ENCODE measurements at places on chromosomes 12 and 14.

DNA sequence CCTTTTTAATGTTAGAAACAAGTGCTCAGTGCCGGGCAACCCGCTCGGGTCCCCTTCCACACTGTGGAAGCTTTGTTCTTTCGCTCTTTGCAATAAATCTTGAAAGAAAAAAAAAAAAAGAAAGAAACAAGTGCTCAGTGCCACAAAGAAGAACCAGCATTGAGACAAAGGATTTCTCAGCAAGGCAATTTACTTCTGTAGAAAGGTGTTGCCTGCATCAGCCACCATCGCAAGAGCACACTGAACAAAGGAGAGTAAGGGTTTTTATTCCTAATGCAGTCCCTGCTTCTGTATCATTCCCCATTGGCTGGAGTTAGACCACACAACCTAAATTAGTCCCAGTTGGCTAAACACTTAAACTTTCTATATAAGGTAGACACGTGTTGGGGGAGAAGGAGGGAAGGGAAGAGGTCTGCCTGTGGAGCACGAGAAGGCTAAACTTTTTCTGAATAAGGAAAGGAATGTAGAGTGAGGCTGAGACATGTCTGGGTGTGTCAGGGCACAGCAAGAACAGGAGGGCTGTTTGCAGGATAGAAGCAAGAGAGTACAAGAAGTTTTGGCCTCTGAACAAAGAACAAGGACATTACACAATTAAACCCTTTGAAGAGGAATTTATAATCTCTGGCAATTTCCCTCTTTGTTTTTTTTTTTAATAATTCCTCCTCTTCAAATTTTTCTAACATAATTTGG, 21.4 kb downstream of the KLRF2 start:
- no peak for DNase-seq

GRCh38 chr12:53805067-53805466, 53.3 kb upstream of the CISTR start:
- DNase-seq: no peak

GRCh38 chr12:30909349-30910037, 17.1 kb upstream of the TSPAN11 start:
- no peak for DNase-seq

DNA sequence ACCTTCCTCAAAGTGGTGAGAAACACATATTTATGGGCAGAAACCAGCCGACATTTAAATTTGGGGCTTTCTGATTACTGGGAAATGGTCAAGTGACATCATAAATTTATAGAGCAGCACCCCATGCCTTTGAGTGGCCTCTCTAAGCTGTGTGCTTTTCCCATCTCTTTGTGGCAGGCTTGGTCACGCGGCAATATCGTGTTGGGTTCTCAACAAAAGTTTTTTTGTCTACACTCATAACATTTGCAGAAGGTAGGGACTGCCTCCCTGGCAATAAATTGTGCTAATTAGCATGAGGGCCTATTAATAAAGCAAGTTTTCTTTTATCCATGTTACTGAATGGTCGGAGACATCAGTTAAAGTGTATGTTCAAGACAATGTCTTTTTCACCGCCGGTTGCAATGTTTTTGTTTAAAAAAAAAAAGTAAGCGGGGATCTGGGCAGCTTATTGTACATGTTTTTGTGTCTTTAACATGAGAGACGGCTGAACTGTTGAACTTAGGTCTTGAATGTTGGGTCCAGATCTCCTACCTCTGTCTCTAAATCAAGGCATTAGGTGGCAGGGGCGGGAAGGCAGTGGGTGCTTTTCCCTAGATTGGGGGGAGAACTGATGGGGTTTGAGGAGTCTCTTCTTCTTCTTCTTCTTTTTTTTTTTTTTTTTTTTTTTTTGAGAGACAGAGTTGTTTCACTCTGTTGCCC, 193.3 kb downstream of the PHETA1 start:
- no peak for DNase-seq

GRCh38 chr12:123942238-123942653, 30.4 kb downstream of the CCDC92 start:
- no peak for DNase-seq

DNA sequence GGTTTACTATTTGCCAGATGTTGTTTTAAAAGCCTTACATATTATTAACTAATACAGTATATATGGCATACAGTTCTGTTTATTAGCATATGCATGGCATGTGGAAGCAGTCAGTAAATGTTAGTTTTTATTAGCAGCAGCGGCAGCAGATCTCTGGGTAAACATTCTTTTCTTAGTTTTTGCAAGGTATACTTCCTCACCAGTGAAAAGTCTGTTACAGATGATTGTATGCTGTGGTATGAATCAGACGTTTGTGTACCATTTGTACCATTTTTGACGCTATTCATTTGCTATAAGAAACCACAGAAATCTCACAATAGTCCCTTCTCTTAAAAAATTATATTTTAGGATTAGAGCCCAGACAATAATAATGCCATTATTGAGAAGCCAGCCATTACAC, 17.8 kb downstream of the STK38L start:
- DNase-seq: no peak

GRCh38 chr14:47511829-47512228, 163.6 kb downstream of the MDGA2 start:
- no peak for DNase-seq

DNA sequence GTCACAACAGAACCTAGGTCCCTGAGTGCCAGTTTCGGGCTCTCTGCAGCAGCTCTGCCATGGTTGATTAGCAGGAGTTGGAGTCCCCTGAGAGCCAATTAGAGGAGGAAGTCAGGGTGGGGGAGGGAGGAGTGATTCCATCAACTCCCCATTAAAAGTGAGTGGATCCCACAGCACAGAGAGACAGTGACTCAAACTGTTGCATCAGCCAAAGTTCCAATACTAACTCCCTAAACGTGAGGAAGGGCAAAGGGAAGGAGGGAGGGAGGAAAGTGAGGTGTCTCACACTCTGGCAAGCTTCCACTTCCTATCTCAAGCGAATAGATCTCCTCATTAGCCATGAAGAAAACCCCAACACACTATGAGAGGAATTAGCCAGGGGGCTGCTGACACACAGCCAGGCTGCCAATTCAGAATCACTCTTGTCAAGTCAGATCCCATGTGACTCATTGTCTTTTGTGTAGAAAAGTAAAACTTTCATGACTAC, 23.6 kb downstream of the OR11H4 start:
- DNase-seq: no peak

GRCh38 chr14:69152181-69152901, 578 bp downstream of the DCAF5 start:
- DNase-seq: peak; percentile 41

DNA sequence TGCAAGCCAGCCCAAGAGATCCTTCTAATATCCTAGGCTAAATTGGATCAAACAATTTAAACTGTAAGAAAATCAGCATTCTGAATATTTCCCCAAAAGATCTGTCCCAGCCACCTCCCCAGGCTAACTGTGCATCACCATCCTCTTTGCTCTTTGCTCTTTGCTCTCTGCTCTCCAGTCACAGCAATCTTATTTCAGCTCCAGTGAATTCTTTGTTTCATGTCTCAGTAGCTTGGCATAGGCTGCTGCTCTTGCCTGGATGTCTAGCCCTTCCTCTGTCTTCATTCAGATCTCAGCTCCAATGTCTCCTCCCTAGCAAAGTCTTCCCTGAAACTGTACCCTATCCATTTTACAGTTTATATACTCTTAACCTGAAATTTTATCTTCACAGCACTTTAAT, 399.8 kb upstream of the USP15 start:
- DNase-seq: no peak

- DNase-seq: no peak
These were observed 438.3 kb downstream of the SLC16A7 start for GRCh38 chr12:60034147-60034546.

DNA sequence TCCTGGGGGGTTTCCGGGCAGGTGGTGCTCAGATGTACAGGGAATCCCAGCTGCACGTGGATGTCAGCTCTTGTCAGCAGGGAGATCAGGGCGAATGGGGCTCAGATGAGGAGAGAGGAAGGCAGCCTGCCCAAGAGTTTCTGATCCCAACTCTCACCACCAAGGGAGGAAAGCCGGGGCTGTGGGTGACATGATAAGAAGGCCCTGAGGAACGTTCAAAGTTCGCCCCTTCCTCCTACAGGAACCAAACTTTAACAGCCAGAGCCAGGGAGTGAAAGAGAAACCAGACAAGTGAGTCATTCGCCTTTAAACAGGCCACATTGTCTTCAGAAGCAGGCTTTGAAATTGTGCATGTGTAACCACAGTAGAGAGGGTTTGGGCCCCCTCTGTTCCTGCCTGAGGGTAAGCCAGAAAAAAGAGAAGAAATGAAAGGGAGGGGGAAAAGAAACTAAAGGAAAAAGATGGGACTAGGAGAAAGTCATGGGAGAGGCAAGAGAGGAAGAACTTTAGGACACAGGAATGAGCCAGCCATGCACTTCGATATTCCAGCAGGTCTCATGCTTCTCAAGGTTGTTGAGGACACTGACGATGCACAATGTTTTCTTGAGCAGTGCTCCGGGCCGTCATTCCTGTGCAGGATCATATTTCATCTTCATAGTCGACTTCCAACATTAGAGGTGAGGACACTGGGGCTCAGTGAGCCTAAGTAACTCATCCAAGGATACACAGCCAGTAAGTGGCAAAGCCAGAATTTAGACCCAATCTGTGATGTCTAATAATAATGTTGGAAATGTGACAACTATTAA, 691.4 kb upstream of the TBX3 start:
- no peak for DNase-seq

- no peak for DNase-seq
These were observed 217.6 kb downstream of the ANO6 start for GRCh38 chr12:45433441-45433868.

DNA sequence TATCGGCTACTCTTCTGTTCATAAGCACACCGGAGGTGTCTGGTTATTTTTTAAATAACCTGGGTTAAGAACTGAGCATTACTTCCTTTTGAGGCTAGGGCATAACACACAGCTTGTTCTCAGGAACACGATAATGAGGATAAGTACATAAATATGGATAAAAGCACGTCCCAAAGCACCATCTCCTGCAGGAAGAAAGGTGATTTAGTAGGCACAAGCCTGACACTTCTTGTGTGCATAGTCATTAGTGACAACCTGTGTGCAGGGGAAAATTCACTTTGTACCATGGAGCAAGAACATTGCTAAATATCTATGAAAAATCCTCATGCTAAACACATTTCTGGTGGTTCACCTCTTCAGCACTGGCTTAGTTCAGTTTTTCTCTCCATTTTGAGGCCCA, 166.5 kb downstream of the SNAPC1 start:
- no peak for DNase-seq

DNA sequence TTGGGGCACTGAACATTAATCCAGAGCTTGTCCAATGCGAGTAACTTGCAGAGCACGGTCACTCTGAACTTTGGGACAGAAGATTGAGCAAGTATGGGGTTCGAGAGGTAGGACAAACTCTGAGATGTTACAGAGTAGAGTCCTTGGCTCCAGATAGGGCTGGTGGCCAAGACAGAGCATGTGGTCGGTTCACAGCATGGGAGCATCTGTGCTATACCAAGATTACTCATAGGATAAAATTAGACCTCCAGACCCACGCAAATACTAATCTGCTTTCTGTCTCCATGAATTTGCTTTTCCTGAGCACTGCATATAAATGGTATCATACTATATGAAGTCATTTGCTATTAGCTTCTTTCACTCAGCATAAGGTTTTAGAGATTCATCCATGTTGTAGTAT, 93.4 kb upstream of the TBX5 start:
- no peak for DNase-seq

- no peak for DNase-seq
These were observed 23.1 kb downstream of the EXD2 start for GRCh38 chr14:69214393-69214792.

DNA sequence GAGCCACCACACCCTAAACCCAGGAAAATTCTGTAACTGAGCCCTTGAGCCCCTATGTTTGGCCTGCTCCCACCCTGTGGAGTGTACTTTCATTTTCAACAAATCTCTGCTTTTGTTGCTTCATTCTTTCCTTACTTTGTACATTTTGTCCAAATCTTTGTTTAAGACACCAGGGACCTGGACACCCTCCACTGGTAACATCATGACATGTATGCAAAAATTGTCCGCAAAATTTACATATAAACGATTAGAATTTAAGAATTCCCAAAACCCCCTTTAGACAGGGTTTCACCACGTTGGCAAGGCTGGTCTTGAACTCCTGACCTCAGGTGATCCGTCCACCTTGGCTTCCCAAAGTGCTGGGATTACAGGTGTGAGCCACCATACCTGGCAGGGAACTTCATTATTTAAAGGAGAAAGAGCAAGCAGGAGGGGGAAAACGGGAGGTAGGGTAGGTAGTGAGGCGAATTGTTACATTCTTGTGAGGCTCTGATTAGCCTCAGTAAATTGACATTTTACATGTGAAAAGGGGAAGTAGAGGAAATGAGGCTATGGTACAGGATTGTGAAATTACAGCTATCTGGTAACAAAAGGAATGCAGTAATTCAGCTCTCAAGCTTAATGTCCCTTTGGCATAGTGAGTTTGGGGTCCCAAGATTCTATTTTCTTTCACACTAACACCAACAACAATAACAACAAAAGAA, 27.6 kb downstream of the TUBA1A start:
- DNase-seq: no peak

- DNase-seq: no peak
These were observed 4.9 kb upstream of the OTX2 start for GRCh38 chr14:56814969-56815700.

- DNase-seq: no peak
These were observed 162.1 kb downstream of the ESRRB start for GRCh38 chr14:76537906-76538647.

- no peak for DNase-seq
These were observed 249.2 kb downstream of the PAWR start for GRCh38 chr12:79441534-79441933.

DNA sequence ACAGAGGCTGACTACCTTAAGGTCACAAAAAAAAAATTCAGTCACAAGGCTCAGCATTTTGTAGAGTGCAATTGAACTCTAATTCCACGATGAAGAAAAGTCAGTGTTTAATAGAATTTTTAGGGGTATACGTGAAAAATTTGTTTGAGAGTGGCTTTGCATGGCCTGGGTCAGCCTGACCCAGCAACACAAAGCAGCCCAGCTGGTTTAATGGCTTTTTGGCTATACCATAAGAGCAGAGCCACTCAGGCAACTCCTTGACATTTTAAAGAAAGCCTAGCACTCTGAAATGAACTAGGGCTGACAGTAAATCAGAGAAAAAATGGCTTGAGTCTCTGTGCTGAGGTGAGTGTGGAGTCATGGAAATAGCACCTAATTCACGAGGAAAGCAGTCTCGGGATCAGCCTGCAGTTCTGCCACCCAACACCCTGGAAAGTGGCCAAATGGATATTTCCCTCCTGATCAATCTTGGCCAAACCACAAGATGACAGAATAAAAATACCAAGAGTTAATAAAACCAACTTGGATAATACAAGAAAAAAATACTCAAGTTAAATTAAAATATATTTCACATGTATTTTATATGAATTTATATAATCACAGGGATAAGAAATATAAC, 59.5 kb downstream of the GALNT4 start:
- no peak for DNase-seq

DNA sequence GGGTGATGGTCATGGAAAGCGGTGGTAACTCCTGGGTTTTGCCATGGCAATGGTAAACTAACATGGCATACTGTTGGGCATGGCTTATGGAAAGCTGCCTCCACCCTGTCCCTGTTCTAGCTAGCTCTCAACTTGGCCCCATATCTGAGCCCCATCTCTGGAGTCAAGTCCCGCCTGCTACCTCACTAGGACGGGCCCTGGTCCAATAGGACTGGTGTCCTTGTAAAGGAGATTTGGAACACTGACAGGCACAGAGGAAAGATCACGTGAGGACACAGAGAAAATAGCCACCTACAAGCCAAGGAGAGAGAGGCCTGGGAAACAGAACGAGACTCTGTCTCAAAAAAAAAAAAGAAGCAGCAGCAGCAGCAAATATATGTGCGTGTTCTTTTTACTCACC, 59.8 kb downstream of the RNFT2 start:
- no peak for DNase-seq

- DNase-seq: no peak
These were observed 390.3 kb downstream of the TMTC2 start for GRCh38 chr12:83077041-83077440.
